ENCODE measurements at places on chromosomes 13 and 19.

DNA sequence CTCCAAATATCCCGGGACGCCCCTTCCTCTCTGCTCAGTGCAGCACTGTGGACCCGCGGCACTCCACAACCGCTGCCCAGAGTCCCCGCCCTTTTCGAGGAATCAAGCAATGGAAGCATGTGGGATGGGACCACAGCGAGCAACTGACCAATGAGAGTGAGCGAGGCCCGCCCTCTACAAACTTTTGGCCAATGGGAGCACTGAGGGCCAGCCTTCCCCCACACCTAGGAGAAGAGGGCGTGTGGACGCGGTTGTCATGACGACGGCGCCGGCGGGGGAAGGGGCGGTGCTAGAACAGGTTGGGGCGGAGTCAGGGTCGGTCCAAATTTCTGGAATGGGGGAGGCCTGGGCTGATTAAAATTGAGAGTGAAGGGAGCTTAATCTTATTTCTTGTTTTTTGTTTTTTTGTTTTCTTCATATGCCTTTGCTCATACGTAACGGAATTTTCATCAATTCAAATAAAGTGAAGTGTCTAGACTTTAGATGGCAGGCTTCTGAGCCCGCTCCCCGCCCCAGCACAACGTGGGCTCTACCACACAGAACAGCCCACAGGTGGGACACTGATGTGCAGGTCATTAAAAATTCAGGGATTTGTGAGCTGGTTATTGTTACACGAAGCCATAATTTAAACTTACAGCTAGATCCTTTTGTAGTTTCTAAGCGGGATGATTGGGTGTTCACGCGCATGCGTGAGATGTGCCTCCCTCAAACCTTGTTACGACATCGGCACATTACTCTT is at the start of gene DNAAF3:
Gene DNAAF3 (minus strand): TSS at position 84 of the 739 bp plus-strand sequence. CDS start 200 bp downstream, outside the sequence.
- peak; percentile 90 for DNase-seq

DNA sequence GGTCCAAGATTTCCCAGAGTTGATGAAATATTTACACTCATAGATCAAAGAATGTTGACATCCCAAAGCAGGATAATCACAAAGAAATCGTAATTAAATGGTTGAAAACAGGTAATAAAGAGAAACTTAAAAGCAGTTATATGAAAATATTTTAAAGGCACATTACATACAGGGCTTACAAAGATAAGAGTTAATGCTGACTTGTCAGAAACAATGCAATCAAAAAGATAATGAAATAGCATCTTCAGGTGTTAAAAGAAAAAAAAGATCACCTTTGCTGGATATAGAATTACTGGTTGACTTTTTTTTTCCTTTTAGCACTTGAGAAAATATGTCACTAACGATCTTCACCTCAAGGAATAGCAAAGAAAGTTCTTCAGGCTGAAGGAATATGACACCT is 48.8 kb downstream of the KCTD15 start:
- no peak for DNase-seq

- no peak for DNase-seq
Observed at GRCh38 chr19:2732157-2732725, 7.6 kb downstream of the SLC39A3 start.

DNA sequence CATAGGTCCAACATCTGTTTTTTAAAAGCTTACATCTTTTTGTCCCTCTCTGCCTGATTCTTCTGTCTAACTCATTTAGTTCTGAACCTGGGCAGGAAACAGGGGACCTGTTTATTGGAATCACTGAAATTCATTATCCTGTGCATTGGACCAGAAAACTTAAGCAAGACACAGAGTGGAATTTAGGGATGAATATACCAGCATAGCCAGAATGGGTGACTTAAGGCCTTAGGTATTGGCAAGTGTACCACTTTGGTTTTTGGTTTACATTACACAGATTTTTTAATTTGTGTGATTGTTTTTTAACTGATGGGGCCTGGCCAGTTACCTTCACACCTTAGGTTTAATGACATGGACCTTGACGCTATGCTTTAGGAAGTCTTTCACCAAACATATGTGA is 232.5 kb downstream of the GPC5 start:
- DNase-seq = no peak

GRCh38 chr19:49017666-49018351 is 918 bp upstream of the LHB start:
- no peak for DNase-seq

GRCh38 chr13:61202042-61202441 is 213.6 kb downstream of the PCDH20 start:
- no peak for DNase-seq

DNA sequence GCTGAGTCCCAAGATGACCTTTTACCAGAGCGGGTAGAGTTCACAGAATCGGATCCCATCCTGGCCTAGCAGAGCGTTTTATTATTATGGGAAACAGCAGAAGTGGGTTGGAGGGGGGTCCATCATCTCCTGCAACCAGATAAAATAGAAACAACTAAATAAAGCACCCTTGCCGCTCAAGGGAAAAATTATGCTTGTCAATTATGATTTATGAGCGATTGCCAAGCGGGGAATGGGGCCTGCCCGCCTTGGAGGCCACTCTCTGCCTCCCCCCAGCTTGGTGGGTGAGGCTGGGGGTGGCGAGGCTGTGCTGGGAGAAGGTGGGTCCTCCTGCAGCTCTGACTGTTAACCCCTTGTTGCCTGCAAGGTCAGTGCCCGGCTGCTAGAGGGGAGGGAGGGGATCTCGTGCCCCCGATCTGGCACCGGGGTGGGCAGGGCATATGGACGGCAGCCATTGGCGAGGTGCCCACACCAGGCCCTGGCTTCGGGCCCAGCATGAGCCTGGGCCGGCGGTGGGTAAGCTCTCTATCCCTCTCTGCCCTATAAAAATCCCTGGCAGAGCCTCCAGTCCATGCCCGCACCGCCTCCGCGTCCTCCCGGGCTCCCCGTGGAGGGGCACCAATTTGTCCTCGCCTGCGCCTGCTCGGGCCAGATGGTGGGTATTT is 129.1 kb downstream of the URI1 start:
- no peak for DNase-seq

- DNase-seq = no peak
Observed at GRCh38 chr19:802498-803098, 5.3 kb downstream of the PTBP1 start.

GRCh38 chr13:97248243-97248642 is 26.1 kb downstream of the MBNL2 start:
- no peak for DNase-seq

- no peak for DNase-seq
Observed at GRCh38 chr13:21637296-21637695, 33.3 kb upstream of the MICU2 start.

DNA sequence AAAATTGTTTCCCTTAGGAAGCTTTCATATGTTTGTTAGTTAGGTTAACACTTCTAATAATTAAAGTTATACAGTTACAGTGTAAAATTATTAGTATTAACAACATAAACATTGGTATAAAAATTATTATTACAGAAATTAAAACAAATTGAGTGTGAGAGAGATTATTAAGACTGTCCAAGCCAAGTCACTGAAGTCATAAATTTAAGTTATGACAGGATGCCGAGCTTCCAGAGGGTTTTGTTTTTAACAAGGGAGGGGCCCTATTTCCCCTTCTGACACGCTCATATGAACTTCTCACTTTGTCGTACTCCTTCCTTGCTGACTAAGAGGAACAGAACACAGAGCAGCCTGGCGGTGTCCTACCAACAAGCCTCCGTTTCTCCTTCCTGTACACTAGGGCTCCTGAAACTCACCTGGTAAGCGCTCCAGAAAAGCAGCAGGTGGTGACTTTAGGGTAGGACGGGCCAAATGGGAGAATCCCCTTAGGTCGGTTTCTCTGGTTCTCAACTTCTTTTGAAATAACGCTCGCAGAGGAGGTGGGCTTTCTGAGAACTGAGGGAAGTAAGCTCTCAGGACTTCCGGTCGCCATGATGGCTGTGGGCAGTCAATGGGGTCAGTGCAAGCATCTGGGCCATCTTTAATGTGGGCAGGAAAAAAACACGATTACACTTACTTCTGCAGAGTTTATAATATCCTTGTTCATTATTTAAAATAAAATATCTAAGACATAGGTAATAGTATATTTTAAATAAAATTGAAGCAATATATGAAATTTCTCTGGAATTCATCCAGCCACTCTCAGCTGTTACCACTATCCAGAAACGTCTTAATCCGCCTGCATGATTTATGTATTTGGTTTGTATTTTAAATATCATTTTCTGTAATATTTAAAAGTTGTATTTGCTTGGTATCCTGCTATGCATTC is at the start of gene CARD8:
Gene CARD8 (minus strand): TSS at position 537 of the 928 bp plus-strand sequence. CDS start 14,892 bp downstream, outside the sequence.
- DNase-seq = peak; percentile 80

DNA sequence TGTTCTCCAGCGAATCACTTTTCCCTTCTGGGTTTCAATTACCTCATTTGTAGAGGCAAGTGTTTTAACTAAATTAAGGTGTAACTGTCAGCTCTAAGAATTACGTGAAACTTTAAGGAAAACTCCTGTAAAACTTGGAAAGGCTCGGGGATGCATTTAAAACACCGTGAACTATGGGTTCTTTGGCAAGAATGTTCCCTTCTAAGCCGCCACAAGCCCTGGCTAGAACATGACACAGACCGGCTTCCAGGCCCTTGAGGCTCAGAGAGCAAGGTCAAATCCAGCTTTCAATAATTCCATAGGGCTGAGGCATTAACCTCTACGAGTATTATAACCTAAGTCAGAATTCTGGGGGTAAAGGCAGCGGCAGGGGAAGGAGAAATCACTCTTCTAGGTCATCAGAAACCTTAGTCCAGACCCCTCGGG is 685 bp downstream of the VWA8 start:
- no peak for DNase-seq

GRCh38 chr19:55082020-55082851 is 6.6 kb downstream of the EPS8L1 start:
- DNase-seq = no peak

DNA sequence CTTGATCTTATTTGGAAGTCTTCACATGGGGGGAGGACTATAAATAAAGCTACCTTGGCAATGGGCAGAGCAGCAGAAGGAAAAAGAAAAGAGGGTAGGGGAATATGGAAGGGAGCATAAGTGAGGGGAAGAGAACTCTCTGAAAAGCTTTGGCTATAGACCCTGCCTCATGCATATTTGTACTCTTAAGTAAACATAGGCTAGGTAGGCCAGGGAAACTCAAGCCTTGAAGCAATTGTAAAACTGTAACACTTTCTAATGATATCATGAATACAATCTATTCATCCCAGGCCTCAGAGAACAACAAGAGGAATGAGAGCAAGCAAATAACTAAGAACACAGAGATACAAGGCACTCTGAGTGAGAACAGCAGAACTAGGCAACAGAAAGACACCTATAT is 20.4 kb downstream of the MYCBP2 start:
- no peak for DNase-seq

DNA sequence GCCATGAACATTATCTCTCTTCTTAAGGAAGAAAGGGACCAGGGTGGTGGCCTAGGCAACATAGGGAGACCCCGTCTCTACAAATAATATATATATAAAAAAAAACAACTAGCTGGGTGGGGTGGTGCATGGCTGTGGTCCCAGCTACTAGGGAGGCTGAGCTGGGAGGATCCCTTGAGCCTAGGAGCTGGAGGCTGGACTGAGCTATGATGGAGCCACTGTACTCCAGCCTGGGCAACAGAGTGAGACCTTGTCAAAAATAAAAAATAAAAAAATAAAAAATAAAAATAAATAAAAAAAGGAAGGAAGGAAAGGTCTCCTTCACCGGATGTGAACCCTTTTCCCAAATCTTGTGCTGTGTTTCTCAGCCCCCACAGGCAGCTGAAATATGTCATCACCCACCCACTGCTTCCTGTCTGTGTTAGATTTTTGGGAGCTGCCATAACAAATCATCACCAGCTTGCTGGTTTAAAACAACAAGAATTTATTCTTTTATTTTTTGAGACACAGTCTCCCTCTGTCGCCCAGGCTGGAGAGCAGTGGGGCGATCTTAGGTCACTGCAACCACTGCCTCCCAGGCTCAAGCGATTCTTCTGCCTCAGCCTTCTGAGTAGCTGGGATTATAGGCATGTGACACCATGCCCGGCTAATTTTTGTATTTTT is 9.5 kb upstream of the TSPAN16 start:
- DNase-seq = no peak

DNA sequence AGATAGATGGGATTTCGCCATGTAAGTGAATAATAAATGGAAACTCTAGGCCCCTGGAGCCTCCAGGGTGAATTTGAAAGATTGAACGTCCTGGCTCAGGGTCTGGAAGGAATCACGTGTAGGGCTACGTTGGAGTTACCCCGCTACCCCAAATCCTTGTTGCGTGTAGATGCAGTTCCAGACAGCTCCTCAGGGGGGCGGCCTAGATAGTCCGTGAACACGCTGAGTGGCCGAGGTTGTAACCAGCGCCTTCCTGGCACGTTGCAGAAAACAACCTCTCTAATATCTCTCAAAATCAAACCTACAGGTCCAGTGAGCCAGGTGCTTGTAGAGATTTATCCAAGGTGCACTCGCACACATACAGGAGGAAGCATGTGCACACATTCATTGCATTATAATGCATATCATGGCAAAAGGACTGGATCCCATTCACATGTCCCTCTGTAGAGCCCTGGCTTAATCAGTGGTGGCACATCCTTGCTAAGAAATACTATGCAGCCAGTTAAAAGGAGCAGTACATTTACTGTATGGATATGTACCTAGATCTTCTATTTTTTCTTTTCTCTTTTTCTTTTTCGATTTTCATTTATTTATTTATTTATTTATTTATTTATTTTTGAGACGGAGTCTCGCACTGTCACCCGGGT is 2.5 kb upstream of the KEAP1 start:
- peak; percentile 75 for DNase-seq

DNA sequence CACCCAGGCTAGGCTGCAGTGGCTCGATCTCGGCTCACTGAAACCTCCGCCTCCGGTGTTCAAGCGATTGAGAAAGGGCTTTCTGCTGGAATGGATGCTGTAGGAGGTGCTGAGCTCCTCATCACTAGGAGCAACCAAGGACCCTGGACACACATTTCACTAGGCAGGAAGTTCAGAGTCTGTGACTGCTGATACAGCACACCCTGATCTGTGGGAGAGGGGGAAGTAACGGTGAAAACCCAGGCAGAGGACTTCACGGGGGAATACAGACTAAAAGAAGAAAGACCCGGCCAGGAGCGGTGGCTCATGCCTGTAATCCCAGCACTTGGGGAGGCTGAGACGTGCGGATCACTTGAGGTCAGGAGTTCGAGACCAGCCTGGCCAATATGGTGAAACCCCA is 11.9 kb upstream of the NOTCH3 start:
- DNase-seq = no peak

GRCh38 chr13:39186205-39186875 is 148.1 kb downstream of the NHLRC3 start:
- no peak for DNase-seq

DNA sequence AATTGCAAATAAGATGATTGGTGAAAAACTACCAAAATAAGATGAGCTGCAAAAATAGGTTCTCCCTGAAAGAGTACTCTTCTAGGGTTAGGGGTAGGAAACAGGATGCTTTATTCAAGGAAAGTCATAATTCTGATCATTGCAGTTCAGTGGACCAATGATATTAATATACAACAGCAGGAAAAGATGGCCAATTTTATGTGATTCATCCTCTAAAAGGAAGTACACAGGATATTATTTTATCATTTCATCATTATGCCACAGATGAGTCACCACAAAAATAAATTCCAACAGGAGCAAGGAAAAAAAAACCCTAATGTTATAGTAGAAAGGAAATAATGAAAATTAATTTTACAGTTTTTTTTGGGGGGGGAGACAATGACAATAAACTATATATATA is 205.0 kb downstream of the NALCN start:
- no peak for DNase-seq
